GM20000 (cell line): ENCODE measurements at places on chromosomes 1 and 21.

GRCh38 chr1:115398745-115399144 lies 60.7 kb upstream of the NGF start:
- no peak for DNase-seq

- DNase-seq, result no peak
These were observed 107.7 kb downstream of the BACH1 start for GRCh38 chr21:29406385-29406784.

DNA sequence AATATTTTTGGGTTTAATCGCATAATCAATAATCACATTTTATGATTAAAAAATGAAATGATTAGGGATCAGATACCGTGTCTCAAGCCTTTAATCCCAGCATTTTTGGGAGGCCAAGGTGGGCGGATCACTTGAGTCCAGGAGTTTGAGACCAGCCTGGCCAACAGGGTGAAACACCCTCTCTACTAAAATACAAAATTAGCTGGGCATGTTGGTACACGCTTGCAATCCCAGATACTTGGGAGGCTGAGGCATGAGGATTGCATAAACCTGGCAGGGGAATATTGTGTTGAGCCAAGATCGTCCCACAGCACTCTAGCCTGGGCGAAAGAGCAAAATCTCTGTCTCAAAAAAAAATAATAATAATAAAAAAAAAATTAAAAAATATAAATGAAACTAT lies 1581.4 kb downstream of the KCNT2 start:
- no peak for DNase-seq

DNA sequence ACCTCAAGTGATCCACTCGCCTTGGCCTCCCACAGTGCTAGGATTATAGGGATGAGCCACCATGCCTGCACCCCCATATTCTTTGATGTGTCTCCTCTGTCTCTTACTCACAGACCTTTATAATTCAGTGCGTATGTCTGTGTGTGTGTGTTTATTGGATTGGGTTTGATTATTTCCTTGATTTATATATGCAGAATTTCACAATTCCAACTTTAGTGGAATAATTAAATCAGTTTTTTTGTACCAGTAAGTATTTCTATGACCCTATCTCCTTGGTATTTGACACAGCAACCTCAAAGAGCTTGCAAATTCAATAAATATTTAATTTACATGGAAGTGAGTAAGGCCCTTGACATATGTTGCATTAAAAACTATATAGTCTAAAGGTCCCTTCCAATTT lies 333.9 kb upstream of the ADAMTS5 start:
- no peak for DNase-seq

DNA sequence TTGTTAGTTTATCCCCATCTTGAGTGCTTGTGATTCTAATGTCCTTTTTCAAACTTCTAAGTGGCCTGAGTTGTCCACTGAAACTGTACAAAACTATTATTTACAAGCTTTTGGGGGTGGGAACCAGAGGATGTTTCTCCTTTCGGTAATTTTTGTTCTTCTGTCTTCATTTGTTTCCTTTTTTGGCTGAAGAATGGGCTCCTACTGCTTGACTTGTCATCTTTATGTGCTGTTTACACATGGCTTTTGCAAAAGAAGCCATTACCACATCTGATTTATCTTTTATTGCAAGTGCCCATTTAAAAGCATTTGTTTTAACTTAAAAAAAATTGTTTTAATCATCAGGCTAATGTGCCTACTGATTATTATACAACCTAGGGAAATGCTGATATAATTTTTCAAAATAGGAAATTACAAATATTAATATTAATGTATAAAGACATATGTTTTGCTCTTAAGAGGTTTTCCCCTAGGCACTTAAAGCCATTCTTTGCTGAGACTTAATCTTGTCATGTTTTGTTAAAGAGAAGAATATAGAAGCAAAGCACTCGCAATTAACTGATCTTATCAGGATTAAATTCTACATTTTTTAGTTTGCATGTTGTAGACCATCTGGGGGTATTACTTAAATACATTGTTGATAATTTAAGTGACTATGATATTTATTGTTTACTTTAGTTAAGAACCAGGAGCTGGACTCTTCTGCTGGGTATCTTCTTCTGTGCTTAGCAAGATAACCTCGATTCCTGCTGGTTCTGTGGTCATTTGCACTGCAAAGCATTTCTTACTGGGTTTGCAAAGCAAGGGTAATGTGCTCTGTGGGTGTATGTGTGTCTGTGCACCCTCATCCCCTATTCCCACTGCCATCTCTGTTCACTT lies 40.1 kb downstream of the TMEM200B start:
- no peak for DNase-seq

DNA sequence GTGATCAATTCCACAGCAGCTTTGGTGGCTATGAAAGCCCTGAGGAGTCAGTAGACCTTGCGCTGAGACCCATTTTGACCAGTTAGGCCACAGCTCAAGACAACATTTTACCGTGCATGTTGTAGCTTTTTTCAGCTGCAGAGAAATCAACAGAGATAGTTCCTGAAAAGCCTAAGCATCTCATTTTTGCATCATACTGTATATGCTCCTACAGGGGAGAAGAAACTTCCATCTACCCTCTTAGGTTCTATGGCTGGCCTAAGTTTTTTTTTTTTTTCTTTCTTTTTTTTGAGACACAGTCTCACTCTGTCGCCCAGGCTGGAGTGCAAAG lies 24.8 kb upstream of the EYA3 start:
- no peak for DNase-seq

- DNase-seq, result no peak
These were observed 87.0 kb downstream of the GPR52 start for GRCh38 chr1:174534789-174535188.

DNA sequence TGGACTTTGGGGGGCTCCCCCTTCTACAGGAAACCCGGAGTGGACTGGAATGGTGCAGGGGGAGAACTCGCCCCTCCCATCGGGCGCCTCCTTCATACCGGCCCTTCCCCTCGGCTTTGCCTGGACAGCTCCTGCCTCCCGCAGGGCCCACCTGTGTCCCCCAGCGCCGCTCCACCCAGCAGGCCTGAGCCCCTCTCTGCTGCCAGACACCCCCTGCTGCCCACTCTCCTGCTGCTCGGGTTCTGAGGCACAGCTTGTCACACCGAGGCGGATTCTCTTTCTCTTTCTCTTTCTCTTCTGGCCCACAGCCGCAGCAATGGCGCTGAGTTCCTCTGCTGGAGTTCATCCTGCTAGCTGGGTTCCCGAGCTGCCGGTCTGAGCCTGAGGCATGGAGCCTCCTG lies at the start of gene TNFRSF14:
TNFRSF14 (plus strand) TSS at position 95 of the 401 bp plus-strand sequence; CDS start at position 389, 294 bp downstream.
- peak; percentile 87 for DNase-seq

GRCh38 chr1:111496398-111496797 lies 7.0 kb downstream of the ADORA3 start:
- no peak for DNase-seq

DNA sequence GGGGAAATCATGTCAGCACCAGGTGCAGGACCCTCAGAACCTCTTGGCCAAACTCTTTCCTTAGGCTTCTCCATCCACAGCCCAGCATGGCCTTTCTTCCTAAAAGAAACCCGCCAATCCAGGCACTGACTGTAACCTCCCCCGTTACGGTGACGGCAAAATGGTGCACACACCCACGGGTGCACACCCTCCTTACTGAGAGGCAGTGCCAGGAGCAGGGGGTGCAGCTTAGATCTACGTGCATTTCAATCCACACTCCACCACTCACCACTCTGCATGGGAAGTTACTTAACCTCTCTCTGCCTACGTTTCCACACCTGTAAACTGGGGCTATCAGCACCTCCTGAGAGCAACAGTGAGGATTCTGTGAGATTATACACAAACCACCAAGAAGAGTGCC lies 31.0 kb downstream of the SUSD4 start:
- no peak for DNase-seq

- no peak for DNase-seq
These were observed 94.1 kb downstream of the CLDN17 start for GRCh38 chr21:30072496-30072895.

DNA sequence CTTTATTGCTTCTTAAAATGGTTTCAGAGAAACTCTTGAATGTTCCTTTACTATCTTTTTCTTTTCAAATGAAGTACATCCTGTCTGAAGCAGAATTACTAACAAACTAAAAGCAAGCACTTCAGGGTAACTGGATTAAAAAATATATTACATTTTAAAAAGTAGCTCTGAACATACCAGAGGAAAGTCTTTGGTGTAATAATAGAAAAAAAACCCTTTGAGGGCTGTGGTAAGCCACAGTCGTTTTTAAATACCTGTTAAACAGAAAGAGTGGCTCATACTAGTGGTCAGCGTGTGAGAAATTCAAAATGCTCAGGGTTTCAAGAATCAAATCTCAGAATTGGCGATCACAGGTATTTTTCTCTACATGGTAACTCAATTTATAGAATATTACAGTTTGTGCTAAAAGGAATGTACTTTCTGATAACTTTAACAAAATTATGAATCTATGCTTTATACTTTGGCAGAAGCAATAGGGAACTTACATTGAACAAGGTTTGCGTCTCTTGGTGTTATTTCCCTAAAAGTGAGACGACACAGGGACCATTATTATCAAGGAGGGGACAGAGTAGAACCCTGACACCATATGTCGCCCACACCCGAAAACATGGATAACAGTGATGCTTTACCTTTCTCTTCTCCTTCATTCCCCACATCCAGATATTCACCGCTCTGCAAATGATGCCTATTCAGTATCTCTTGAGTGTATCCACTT lies 97.0 kb upstream of the DPH5 start:
- DNase-seq, result peak; percentile 44

- no peak for DNase-seq
These were observed 158.0 kb downstream of the TGFB2 start for GRCh38 chr1:218503102-218503501.

DNA sequence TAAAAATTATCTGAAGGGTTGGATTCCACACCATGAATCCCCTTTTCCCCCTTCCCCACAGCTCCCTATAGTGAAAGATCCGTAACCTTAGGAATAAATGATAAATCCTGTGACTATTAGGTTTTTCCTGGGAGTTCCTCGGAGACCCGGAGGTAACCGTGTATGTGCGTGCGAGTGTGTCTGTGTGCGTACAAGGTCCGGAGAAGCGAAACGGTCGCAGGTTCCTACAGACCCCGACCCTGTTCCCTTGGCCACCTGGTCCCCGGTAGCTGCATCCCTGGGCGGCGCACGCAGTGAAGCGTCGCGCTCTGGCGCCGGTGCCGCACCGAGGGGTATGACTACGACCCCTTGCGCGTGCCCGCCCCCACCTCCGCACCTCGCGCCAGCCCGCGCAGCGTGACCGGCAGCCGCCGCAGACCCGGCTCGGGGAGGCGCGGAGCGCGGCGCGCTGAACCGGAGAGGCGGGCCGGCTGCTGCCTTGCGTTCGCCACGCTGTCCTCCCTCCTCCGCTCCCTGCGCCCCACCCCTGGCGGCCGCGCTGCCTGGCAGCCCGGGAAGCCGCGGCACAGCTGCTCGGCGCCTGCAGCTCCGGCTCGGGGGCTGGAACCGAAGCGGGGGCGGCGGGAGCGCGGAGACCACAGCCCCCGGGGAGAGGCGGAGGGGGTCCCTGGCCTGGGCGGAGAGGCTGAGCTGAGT lies at the start of gene AK5:
AK5 (plus strand) TSS at position 529 of the 696 bp plus-strand sequence. CDS start 295 bp downstream, outside the sequence.
- DNase-seq, result peak; percentile 64

DNA sequence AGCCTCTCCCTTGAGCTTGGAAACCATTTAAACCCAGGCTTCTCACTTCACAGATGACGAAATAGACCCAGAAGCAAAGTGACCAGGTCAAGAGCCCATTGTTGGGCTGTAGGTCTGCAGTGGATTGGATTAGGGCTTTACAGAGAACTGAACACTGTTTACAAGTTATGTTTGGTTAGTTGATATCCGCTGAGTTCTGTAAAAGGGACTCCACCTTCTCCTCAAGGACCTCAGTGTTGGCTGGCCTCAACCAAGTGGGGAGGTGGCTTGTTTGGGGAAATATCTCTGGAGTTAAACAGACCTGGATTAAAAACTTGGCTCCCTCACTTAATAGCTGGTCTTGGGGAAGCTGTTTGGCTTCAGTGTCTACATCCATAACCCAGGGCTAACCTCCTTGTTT lies 88.1 kb downstream of the UCK2 start:
- DNase-seq, result no peak

DNA sequence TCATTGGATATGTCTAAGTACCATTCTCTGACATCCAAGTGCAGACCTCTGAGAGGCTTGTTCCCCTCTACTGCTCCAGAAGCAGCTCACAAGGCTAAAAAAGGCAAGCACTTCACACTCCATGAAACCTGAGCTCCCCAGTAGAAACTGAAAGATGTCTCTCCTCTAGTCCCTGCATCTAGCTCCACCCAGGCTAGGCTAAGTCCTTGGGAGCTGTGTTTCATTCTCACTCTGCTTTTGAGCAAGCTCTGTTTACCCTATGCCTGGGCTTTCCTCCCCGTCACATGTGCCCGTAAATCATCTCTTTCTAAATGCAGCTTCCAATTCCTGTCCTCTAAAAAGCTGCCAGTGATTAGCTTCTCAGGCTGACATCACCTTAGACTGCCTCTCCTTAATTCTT lies 39.0 kb downstream of the LRRC71 start:
- DNase-seq, result no peak

- no peak for DNase-seq
These were observed 13.9 kb upstream of the BTG2 start for GRCh38 chr1:203291201-203292096.

DNA sequence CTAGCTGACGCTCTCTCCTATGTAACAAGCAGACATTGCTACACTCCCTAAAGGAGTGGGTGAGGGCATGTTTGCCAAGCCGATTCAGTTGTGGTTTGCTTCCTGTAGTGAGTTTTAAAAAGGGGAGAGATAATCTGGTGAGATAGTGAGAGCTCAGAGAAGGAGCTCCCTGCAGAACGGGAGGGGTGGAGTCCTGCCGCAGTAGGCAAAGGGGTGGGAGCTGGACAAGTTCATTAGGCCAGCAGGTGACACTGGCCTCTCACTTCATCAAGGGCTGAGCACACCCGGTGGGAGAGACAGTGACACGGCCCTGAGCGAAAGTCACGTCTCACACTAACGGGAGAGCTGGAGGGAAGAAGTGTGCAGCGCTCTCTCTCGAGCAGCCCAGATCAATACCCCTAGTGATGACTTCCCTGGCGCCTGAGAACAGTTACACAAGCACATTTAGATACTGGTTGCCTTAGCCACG lies 144.0 kb upstream of the CD34 start:
- DNase-seq, result no peak

DNA sequence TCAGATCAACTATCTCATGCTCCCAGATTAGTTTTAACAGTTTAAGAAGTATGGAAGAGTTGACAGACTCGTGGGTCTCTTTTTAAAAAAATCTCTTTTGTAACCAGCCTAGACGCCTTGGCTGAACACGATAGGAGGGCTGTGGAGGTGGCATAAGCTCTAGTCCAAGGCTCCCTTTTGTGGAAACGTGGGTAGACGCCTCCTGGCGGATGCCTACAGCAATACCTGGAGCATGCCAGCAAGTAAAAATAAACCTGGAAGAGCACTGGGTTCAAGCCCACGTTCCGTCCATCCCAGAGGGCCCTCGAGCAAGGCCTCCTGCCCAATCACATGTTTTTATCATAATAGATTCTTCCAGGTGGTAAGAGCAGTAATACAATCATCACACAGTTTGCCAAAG lies 87.9 kb downstream of the RGS7 start:
- DNase-seq, result no peak

GRCh38 chr1:106956721-106957120 lies 99.8 kb upstream of the PRMT6 start:
- DNase-seq, result no peak

- peak; percentile 68 for DNase-seq
These were observed 701 bp upstream of the INSRR start for GRCh38 chr1:156859523-156860112.

GRCh38 chr1:179025975-179026812 lies 500 bp downstream of the FAM20B start:
- DNase-seq, result peak; percentile 88
